ENCODE measurements at places on chromosomes 1 and 21. TPM values are rescaled to one million over a fixed set of nuclear protein-coding genes. Genes with fewer than 3 reads are reported as not detected.
A peak's percentile ranks its signal among the peaks of the same experiment; 100 is the strongest.

DNA sequence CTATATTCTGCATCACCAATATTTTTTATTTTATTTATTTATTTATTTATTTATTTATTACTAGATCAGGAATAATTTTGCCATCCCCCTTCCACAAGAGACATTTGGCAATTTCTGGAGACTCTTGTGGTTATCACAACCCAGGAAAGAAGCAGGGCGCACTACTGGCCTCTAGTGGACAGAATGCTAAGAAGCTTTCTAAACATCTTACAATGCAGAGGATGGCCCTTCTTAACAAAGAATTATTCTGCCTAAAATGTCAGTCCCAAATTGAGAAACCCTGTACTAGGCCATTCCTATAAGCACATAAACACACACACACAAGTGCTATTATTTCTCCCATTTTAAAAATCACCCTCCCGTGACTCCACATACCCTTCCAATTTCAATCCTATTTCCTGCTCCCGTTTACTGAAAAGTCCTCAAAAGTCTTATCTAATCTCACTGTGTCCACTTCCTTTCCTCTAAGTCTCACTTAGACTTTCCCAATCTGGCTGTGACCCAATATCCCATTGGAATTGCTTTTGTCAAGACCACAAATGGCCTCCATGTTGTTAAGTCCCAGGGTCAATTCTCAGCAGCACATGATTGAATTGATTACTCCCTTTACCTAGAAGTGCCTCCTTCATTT lies 43.7 kb upstream of the RNF11 start:
- DNase-seq = peak; percentile 29

DNA sequence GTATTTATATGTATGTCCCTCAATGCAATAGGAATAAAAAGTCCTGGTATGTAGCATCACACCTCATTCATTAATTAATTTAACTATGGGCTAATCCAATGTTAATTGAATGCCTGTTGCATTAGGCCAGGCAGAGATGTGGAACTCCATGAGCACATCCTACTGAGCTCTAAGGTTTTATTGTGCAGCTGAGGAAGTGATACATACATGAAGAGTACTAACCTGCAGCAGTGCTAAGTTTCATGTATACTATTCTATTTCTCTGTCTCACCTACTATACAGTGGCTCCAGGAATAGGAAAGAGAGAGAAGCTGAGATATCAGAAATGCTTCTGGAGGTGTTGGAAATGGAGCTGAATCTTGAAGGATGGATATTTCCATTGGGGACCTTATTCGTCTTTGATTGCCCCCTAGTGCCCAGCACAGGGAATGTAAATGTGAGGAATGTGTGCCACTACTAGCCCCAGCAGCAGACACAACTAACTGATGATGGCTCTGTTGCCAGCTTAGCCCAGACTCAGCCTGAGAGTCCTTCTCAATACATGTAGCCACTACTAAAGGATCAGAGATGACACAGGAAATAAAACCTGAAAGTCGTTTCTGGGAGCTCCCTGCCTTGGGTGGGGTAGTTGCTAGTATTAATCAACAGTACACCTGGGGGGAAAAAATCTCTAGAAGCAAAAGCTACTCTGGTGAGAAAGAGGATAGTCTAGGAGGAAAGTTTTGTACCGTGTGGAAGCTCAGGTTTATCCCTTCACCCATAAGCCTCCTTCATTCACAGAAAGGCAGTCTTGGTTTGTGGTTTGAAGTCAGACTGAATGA lies 173.3 kb upstream of the FOXD3 start:
- DNase-seq = peak; percentile 1

DNA sequence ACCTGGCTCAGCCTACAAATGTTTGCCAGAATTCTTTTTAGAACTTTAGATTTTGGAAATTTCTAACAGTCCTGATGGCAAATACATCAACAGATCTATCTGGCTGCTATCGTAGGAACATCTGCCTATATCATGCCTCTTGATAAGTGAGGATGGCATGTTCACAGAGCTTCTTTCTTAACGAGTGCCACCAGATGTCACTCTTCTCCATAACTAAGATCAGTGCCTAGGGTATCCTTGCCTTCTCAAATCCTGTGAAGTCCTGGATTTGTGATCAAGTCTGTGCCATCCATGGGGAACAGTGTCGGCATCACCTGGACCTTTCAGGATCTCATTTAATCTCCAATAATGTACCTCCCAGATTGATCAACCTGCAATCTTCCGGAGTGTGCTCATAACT lies 36.5 kb upstream of the CD5L start:
- DNase-seq = no peak

DNA sequence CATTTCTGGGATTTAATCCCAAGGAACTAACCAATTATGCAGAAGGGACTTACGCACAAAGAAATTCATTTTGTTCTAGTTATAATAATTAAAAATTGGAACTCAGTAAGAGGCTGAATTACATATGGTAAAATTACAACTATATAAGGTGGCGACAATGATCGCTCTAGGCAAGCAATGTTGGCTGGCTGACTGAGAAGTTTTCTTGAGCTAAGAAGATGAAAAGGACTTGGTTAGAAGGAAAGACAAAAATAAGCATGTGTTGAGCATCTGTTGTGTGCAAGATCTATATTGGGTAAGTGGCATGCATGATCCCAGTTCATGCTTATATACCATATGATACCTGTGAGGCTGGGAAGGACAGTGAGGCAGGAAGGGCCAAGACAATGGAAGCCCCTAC lies 80.8 kb downstream of the FCRL5 start:
- no peak for DNase-seq

DNA sequence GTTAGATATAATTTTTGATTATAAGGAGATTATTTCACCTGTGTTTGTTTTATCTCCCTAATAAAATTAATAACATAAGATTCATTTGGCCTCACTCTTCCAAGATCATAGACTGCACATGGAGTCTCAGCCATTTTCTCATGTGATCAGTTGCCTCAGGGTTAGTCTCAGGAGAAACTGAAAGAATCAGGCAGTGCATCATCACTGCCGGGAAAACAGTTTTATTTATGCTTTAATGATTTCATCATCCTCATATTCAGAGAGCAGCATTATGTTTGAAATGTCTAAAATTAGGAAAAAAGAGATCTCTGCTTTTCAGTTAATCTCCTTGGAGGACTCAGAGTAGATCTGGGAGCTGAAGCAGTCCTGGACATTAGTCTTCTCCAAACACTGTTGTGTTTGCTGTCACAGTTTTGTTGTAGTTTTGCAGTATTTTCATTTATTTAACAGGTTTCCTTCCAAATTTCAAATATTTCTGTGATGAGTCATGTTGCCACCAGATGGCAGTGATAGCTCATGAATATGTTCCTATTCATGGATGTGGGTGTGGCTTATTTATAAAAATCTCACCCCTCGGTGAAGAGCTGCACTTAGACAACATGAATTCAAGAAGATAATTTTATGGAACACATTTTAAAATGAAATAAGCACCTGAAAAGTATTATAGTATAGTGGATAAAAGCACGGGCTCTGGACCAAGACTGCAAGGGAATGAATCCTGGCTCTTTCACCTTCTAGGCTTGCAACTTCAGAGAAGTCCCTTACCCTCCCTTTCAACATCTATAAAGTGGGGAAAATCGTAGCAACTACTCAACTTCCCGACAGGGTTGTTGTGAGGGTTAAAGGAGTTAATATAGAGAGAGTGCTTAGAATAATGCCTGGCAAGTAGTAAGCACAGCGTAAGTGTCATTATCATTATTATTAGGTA lies 31.2 kb downstream of the CHD1L start:
- no peak for DNase-seq

DNA sequence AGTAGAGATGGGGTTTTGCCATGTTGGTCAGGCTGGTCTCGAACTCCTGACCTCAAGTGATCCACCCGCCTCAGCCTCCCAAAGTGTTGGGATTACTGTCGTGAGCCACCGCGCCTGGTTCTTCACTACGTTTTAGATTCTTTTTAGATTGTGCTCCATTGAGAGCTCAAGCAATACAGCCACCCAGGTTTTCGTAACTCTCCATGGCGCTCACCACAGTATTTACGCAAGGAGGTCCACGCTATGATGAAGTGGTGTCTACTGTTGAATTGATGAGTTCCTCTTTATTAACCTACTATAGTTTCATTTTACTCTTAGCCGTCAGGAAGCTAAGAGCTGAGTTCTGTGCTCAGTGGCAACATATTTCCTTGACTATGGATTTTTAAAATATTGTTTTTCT lies 1.8 kb upstream of the KIF1B start:
- DNase-seq = no peak

DNA sequence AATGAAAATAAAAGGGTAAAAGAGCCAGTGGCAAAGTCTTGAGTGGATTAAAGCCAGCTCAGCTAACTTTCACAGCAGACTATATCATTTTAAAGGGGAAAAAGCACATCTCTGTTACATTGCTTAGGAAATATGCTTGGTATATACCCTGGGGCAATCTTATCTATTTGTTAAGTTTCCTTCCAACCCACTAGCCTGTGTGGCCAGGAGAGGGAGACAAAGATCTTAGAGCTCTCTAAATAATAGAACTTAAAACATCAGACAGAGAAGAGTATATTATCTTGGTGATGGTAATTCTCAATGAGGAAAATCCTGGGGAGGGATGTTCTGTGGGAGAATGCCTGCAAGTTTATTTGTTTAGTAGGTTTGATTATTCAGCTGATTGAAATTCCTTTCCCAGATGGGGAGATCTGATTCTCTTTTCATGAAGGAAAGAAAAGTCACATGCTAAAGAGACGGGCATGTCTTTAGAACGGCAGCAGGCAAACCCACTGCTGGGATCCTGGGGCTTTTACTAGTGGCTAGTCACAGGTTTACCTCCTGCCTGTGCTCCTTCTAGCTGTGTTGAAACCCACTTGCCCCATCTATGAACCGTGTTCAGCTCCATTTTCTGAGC lies 3.6 kb downstream of the KCNE2 start:
- DNase-seq = no peak

DNA sequence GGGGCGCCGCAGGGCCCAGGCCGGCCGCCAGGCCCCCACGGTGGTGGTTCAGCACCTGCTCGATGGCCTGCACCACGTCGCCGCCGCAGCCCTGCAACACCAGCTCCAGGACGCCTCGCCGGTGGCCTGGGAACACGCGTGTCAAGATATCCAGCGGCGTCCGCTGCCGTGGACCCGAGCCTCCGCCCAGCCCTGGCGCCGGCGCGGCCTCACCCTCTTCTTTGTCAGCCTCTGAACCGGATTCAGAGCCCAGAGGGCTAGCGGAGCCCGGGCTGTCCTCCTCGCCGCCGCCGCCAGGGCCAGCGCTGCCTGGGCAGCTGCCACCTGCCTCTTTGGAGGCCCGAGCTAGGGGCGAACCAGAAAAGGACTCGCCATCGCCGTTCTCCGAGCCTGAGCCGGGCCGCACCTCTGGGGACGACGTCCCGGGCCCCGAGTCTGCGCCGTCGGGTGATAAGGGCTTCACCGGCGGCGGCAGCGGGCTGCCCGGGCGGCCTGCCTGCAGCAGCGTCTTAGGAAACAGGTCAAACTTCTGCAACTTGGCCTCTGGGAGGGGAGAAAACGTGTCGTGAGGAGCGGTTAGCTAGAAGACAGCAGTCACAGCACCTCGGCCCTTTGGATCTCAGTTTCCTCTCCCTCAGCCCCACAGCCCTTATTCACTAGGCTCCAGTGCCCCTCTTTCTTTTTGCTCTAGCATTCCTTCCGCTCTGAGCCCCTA lies 3.9 kb downstream of the DMRTA2 start:
- DNase-seq = no peak

- no peak for DNase-seq
These were observed 8.1 kb downstream of the PAQR7 start for GRCh38 chr1:25867210-25867991.

DNA sequence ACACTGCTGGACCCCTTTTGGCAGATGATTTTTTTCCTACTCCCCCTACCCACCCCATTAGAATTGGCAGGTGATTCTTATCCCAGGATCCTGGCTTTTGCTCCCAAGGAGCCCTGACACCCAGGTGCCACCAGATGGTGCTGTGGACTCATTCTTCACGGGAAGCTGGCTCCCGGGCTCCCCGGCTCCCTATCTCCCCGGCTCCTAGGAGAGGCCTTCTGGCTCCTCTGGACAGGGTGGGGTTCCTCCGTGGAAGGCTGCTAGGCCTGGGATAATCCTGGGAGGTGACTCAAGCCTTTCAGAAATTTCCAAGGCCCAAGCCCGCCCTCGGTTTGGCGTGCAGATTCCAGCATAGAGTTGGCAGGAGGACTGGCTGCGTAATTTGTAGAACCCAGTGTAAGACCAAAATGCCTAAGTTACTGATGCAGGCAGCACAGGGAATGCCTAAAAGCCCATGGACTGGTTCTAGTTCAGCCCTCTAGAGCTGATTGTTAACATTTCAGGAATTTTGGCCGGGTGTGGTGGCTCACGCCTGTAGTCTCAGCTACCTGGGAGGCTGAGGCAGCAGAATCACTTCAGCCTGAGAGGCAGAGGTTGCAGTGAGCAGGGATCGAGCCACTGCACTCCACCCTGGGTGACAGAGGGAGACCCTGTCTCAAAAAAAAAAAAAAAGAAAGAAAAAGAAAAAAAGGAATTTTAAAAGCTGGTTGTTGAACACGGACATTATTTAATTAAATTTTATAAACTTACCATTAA lies 6.8 kb upstream of the BSDC1 start:
- peak; percentile 48 for DNase-seq

DNA sequence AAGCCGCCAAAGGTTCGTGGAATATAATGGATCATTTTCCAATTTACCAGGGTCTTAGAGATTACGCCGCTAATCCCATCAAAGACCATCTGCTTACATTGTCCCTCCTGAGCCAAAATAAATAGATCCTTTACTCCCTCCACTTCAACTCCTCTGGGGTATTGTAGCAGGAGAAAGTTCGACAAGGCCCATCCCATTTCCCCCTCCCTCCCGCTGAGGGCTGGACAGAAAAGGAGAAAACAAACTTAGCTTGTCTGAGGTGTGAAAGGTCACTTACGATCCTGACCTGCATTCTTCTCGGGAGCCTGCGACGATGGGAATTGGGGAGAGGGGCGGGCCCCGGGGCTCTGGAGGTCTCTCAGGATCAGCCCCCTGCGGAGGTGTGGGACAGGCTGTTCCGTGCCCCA lies 60.8 kb downstream of the MEF2D start:
- DNase-seq = no peak

GRCh38 chr1:203336097-203336496 lies 14.8 kb downstream of the FMOD start:
- DNase-seq = no peak

DNA sequence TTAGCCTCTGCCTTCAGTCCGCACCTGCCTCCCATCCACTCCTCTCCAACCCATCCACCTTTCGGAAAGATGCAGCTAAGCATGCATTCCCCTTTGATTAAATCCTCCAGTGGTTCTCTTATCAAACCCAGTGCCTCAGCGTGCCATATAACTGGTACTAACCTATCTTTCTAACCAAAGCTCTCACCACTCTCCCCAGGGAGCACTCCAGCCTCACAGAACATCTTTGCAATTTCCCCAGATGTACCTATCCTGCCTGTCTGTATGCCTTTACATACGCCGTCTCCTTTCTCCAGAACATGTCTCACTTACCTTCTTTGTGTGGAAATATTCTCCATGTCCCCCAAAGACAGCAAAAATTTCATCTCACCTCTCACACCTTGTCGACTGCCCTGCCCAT lies 80.0 kb downstream of the SLC25A24 start:
- no peak for DNase-seq

CACHD1 gene
- 3.4 TPM for total RNA-seq

PGLYRP3 gene
- not detected for total RNA-seq

GBP6 gene
- total RNA-seq = 0.38 TPM

PDE9A gene
- 7.7 TPM for total RNA-seq
